Stimulated activated CD8-positive, alpha-beta memory T cell treated with anti-CD3 and anti-CD28 coated beads, Interleukin-15, amount 100 ng/mL, for 48 hours (primary cell): ENCODE measurements at places on chromosomes 5 and 9.

DNA sequence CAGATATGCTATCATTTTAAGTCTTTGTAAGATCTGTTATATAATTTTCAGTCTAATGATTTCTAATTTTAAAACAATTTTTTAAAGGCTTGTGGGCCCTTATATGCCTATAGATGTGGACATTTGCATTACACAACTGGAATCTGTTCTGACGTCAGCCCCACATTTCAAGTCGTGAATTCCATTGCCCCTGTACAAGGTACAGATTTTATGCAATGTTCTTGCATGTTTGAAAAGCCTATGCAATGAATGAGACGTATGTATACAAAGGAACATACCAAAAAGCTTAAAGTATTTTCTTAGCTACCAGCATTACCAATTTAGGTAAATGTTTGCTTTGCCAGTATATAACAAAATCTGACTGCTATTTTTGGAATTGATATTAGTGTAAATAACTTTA, 77.2 kb downstream of the ITGA1 start:
- DNase-seq: no peak

DNA sequence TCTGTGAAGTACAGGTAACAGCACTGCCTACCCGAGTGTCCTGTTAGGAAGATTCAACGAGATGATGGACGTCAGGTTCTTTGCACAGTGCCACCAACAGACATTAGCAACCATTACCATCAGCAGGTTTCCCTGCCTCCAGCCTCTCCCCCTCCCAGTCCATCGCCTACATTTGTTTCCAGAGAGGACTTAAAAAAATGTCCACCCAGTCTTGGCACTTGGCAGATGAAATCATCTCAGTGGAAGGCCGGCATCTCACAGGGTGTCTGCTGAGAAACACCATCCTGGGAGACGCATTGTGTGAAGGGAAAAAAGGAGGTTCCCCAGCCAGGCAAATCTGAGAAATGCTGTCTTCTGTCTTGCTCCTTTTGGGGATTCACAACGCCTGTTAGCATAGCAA, 58.2 kb downstream of the CRB2 start:
- no peak for DNase-seq

DNA sequence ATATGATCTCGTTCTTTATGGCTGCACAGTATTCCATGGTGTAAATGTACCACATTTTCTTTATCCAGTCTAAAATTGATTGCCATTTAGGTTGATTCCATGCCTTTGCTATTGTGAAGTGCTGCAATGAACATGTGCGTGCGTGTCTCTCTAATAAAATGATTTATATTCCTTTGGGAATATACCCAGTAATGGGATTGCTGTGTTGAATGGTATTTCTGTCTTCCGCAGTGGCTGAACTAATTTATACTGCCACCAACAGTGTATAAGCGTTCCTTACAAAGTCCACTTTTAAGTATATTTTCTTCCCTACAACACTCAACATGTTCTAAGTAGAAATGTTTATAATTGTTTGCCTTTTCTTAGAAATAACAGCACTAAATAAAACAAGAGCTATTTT, 521.9 kb downstream of the DTWD2 start:
- no peak for DNase-seq

DNA sequence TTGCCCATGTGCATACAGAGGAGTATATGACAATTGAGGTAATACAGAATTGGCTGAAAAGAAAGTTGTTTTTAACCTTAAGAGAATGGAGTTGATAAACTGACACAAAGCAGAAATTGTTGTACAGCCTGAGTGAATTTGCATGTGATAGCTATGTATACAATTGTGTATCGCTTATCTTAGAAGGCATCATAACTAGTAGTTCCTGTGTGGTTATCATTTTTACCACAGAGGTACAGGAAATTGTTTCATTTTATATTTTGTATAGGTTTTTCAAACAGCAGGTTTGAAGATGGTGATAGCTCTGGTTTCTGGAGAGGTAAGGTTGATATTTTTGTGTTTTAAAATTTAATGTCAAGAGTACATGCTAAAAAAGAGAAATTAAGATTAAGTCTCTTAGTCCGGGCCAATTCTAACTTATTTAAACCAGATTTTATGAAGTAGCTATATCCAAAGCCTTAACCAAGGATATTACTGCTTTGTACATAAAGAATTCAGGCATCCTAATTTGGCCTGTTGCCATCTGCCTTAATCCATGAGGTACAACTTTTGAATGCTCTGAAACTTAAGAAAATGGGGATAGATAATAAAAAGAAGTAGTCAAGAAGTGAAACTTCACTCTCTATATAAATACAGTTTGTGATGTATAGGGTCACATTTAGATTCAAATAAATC, 26.0 kb downstream of the DDX4 start:
- DNase-seq: no peak

- DNase-seq: no peak
Measured at GRCh38 chr9:16184964-16185646, 632.3 kb downstream of the CCDC171 start.

- no peak for DNase-seq
Measured at GRCh38 chr5:90690307-90690706, 131.7 kb downstream of the ADGRV1 start.

- DNase-seq: no peak
Measured at GRCh38 chr9:33950371-33950770, 98.3 kb downstream of the UBAP2 start.

GRCh38 chr5:152086668-152087067, 162.0 kb upstream of the GLRA1 start:
- DNase-seq: no peak

GRCh38 chr5:173341961-173342430, 13.8 kb upstream of the STC2 start:
- DNase-seq: no peak

GRCh38 chr5:17951392-17952169, 317.3 kb downstream of the TAF11L14 start:
- no peak for DNase-seq

- no peak for DNase-seq
Measured at GRCh38 chr5:54457094-54457862, 1.8 kb downstream of the HSPB3 start.

GRCh38 chr5:179805529-179806249, 977 bp downstream of the MGAT4B start:
- no peak for DNase-seq

DNA sequence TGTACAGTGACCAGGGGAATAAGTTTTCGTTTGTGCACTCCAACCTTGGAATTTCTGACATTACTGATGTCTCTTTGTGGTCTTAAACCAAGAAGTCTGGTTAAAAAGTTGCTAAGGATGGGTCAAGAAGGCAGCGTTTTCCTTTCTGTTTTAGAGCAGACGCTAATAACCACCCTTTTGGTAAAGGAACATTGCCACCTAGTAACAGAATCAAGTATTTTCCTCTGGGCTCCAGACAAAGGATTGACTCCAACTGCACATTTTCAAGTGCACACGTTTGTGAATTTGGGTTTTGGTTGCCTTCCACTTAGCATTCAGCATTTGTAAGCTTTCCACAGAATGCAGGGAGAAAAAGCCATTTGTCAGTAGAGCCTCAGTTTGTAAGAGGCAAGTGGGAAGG, 22.2 kb upstream of the CEP78 start:
- no peak for DNase-seq

GRCh38 chr5:100551183-100551582, 16.0 kb downstream of the FAM174A start:
- no peak for DNase-seq

GRCh38 chr5:171400169-171400568, 12.5 kb downstream of the NPM1 start:
- DNase-seq: no peak

GRCh38 chr5:73008831-73009230, 53.0 kb downstream of the FCHO2 start:
- no peak for DNase-seq

DNA sequence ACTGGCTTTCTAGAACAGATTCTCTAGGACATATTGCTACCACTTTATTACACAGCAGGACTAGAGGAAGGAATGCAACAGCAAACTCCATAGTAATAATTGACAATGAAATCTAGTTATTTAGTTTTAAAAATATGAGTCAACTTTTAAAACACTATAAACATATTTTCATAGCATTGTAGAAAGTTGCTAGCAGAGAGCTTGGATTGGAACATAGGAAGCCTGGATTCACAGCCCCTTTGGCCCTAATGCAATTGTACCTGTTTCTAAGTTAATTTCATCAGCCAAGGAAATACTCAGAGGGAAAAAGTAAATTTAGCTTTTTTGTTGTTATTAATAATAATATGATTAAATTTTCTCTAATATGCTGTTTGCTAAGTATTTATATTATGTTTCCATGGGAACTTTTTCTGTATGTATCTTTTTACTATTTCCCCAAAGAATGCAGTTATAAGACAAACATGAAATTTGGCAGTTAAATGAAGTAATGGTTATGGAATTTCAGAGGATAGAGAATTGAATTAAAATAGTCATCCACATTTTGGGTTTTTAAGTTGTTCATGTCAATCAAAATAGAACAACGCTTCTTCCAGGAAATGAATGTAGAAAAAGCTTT, 45.6 kb downstream of the VCAN start:
- no peak for DNase-seq

- no peak for DNase-seq
Measured at GRCh38 chr5:37086466-37087173, 162.6 kb downstream of the CPLANE1 start.

- DNase-seq: no peak
Measured at GRCh38 chr5:177094224-177095087, 7.7 kb downstream of the FGFR4 start.

DNA sequence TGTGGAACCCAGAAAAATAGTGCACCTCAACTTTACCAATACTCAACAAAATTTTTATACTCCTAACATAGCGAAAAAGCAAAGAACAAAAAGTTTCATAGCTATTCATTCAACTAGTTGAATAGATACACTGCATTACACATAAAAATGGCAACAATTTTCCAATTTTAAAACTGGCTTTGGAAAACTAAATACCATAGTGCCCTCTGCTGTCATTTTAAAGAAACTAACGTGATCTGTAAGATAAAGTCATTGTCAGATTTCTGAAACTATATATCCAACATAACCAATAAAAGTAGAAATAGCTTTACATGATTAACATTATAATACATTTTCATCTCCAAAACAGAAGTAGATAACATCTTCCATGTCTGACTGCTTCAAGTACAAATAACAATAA, 31.6 kb downstream of the DTWD2 start:
- DNase-seq: no peak

GRCh38 chr5:28328681-28329080, 1290.3 kb upstream of the CDH9 start:
- no peak for DNase-seq

DNA sequence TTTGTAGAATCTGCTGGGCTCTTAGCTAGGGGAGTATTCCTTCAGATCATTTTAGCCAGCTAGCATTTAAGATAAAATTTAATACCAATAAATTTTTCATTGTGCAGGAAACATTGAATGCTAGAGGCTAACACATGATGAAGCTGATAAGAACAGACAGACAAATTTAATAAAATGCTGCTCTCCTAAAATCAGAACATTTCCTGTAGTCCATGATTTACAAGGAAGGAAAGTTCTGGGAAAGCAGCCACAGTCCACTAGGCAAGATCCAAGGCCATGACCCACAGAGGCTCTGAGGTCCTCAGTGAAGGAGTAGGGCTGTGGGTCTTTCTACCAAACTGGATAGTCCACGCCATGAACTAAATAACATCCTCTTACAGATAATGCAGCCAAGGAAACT, 253.0 kb downstream of the ICE1 start:
- DNase-seq: no peak

- DNase-seq: no peak
Measured at GRCh38 chr9:32957358-32957757, 44.1 kb downstream of the APTX start.

DNA sequence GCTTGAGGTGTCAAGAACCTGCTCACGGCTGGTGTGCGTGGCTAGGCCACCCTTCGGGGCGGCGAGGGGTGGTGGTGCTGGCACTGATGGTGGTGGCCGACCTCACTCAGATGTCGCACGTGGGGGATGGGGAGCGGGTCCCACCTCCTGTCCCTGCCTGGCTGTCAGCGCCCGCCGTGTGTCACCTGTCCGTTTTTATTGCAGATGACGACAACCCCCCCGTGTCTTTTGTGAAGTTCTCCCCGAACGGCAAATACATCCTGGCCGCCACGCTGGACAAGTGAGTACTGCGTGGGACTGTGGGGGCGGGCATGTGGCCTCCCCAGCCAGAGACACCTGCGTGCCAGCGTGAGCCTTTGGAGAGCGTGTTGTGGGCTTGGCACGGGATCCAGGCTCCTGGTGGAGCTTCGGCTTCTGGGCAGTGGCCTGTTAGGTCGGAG, 10.1 kb downstream of the RNU6ATAC start:
- no peak for DNase-seq

DNA sequence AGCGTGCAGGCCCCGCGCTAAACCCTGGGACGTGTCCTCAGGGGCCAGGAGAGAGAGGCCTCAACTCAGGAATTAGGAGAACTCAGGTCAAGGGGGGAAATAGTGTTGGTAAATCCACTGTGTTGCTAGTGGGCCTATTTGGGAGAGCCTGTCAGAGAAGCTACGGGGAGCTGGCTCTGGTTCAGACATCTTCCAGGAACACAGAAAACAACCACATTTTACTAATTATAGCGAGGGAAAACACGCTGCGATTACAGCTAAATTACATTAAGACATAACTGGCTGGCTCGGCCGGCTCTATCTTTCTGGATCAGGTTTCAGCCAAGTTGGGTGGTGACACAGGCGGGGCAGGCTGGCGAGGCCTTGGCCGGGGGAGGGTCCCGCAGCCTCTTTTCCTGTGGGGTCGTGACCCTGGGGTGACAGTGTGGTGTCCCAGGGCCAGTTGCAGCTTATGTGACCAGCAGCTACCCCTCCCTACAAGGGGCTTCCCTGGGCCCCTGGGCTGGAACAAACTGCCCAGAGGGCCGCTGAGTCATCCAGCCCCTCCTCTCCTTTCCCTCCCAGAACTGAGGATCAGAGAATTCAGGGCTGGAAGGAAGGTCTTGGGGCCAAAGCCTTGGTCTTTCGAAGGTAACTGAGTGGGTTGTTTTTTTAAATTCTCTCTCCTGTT, 75.1 kb downstream of the FGF18 start:
- no peak for DNase-seq

GRCh38 chr5:139664086-139664693, 16.0 kb downstream of the CXXC5 start:
- DNase-seq: no peak

DNA sequence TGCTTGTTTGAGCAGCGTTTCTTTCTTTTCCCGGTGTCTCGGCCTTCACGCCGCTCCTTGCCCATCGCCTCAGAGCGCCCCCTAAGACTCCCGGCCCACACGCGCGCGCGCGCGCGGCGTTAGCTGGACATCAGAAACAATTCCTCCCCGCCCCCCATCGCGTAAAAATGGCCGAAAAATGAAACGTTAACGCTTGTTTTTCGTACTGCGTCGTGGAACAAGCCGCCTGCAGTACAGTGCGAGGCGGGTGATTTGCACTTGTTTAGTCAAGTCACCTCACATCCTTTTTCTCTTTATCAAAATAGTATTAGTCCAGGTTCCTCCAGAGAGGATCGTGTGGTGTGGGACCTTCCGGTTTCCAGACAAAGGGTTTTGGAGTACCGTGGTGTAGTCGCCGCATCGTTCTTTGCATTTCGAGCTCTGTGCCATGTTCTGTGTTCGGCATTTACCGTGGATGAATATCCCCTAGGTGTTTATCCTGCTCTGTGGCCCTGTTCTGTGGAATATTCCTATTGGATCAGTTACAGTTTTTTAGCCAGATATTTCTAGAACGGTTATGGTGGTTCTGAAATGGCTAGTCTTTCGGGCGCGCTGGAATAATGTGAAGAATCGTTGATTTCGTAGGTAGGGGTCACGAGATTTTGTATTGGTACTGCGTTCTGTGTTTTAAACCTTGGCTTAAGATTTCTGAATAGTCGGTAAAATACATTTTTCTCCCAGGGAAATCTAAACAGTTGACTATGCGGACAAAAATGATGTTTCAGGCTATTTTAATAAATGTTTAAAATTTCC, 1.0 kb downstream of the MATR3 start:
- DNase-seq: peak; percentile 30

GRCh38 chr9:125663127-125663526, 43.9 kb downstream of the MAPKAP1 start:
- no peak for DNase-seq
